Glomerular endothelial cell (primary cell): ENCODE measurements at places on chromosomes 5 and 9.

GRCh38 chr5:84794486-84795035 lies 409.9 kb upstream of the EDIL3 start:
- no peak for DNase-seq

DNA sequence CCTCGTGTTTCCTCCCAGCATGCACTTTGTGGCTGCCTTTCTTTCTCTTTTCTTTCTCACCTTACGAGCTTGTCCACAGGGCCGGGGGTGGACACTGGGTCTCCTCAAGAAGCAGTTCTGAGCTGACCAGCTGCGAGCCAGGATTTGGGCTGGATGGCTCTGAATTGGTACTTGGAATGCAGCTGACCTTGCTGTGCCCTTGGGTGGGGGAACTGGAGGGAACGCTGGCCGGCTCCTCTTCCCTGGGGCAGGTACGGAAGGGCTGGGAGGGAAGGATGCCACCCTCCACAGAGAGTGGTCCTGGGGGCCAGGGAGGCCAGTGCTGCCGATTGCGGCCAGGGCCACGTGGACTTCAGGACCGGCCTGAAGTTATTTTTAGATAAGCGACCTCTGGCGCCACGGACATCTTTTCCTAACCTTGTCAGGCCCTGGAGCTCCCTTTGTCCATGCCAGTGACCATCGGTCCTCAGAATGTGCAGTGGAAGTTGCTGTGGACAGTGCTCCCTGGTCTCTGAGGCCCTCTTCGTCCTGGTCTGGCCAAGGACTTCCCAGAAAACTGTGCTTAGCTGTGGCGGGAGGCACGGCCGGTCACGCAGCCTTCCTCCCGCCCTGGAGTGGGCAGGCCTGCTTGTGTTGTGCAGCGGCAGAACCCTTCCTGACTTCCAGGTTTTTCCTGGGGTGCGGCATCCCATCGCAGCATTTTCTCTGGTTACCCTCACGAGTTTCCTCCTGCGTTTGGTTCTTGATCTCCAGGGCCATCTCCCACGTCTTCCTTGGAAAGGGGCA lies 13.5 kb upstream of the AHRR start:
- no peak for DNase-seq

- DNase-seq, result no peak
These were observed 20.1 kb downstream of the ALG2 start for GRCh38 chr9:99201603-99202002.

DNA sequence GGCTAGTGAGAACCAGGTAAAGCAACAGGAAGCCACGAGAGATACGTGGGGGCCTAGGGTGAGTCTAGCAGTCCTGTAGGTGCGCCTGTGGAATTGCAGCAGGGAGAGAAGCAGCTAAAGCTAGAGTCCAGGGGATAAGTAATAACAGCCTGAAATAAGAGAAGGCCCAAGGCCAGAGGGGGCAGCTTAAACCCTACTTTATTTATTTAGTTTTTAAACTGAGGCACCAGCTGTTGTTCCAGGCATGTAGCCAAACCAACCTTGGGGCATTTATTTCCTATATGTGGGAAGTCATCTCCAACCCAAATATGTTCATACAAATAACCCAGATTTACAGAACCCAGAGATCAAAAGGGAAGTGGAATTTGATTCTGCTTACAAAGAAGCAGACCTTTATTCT lies 93.5 kb downstream of the GLDC start:
- no peak for DNase-seq

DNA sequence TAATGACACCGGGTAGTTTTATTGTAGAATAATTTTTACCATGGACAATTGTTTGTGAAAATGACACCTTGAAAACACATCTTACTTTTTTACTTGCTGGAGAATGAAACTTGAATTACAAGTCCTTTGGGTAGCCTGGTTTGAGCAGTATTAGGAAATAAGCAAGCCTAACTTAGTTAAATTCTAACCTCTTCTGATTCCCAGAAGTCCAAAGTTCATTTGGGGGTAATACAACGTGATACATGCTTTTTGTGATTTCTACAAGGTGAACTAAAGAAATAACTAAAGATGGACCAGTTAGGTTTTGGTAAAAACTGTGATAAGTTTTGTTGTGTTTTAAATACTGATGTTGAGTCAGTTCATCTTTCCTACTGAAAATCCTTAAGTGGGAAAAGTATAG lies 135.4 kb upstream of the DMRT1 start:
- DNase-seq, result no peak

GRCh38 chr9:107387409-107387808 lies 102.2 kb downstream of the KLF4 start:
- no peak for DNase-seq

GRCh38 chr9:87665505-87665904 lies 60.4 kb upstream of the CTSL start:
- no peak for DNase-seq

DNA sequence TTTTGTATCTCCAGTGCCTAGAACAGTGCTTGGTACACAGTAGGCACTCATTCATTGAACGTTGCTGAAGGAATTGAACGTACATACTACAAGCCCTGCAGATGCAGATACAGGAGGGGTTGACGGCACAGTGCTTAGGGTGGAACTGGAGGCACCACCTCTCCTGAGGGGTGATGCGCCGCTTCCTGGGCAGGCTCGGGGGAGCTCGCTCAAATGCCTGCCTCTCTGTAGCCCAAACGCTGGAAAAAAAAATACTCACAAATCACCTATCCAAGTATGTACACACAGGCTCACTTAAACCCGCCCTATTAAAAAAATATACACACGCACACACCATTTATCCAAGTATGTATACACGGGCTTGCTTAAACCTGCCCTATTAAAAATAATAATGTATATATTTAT lies 536 bp upstream of the COMMD10 start:
- DNase-seq, result no peak
